ENCODE measurements at places on chromosomes 6 and 20.

GRCh38 chr6:160057080-160057479 is 64.5 kb upstream of the SLC22A1 start:
- DNase-seq, result no peak

GRCh38 chr6:150877928-150878327 is 12.4 kb downstream of the MTHFD1L start:
- DNase-seq, result no peak

DNA sequence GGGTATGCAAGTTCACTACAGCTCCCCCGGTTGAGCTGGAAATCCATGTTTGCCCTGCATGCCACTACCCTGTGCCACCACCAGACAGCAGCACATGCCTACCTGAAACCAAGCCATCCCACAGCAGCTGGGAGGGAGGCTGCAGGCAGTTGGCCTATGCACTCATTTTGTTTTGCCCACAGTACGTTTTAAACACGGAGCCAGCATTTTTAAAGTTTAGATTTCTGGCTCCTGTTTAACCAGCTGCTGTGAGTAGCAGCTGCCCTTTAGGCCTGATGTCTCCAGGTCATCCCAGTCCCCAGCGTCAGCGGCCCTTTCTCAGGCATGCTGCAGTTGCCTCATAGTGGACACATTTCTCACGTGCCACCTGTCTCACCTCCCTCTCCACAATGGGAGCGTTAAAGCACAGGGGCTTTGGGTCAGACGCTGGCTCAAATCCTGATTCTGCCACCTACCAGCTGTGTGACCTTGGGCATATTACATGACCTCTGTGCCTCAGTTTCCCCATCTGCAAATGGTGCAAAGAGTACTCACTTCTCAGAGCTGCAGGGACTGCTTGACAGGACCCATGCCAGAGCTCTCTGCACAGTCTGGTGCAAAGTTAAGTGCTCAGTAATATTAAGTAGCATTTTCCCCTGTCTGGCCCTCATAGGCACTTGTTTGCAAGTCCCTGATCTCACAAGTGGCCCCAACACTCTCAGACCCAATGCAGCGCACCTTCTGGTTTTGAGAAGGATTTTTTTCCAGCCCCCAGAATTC is 8.2 kb upstream of the UBE2V1 start:
- peak; percentile 50 for DNase-seq

- no peak for DNase-seq
These were observed 7.8 kb downstream of the PLCB1 start for GRCh38 chr20:8139899-8140298.

DNA sequence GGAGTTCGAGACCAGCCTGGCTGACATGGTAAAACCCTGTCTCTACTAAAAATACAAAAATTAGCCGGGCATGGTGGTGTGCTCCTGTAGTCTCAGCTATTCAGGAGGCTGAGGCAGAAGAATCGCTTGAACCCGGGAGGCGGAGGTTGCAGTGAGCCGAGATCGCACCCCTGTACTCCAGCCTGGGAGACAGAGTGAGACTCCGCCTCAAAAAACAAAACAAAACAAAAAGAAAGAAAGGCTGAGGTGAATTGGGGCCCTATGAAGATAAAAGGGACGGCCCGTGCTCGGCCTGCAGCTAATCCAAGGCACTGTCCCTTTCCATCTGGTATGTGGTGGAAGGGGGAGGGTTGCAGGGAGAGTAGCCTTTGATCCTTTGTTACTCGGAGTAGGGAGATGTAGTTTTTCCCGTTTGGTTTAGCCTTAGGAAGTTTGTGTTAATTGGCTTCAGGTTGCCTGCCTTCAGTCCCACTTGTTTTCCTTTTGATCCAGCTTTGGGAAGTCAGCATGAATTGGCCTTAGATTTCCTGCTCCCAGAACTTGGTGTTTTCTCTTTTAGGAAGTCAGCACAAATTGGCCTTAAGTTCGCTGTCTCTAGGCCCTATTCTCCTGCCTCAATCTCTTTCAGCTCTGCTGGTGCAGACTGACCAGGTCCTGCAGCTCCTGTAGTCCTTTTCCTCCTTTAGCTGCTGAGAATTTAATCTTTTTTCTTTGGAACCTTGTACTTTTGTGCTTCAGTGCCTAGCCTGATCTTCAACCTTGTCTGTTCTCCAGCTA is 36.1 kb upstream of the PAQR8 start:
- no peak for DNase-seq
